ENCODE measurements at places on chromosomes 2 and 18. TPM values are rescaled to one million over a fixed set of nuclear protein-coding genes. Genes with fewer than 3 reads are reported as not detected.

GRCh38 chr2:191748528-191749180 is 70.7 kb downstream of the NABP1 start:
- no peak for DNase-seq

GRCh38 chr18:37272841-37273240 is 292.8 kb downstream of the CELF4 start:
- DNase-seq: no peak

- no peak for DNase-seq
Observed at GRCh38 chr2:170022692-170023091, 155.3 kb upstream of the MYO3B start.

DNA sequence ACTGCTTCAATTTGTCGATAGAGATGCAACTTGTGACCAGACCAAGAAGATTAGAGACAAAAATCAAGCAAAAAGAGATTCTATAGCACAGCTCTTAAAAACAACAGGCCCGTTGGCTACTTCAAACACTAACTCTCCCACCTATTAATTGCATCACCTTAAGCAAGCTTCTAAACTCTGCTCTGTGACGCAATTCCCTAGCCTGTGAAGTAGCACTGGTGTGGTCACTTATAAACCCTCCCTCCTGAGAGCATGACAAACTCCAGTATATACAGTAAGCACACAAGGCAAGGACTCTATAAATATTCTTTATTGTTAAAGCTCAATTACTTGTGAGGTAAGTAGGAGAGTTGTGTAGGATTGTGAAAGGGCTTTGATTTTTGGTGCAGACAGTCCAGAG is 72.3 kb downstream of the CMPK2 start:
- no peak for DNase-seq

GRCh38 chr2:143553261-143553660 is 424.0 kb downstream of the ARHGAP15 start:
- DNase-seq: no peak

GRCh38 chr2:98347298-98348065 is 1.2 kb downstream of the CNGA3 start:
- no peak for DNase-seq

DNA sequence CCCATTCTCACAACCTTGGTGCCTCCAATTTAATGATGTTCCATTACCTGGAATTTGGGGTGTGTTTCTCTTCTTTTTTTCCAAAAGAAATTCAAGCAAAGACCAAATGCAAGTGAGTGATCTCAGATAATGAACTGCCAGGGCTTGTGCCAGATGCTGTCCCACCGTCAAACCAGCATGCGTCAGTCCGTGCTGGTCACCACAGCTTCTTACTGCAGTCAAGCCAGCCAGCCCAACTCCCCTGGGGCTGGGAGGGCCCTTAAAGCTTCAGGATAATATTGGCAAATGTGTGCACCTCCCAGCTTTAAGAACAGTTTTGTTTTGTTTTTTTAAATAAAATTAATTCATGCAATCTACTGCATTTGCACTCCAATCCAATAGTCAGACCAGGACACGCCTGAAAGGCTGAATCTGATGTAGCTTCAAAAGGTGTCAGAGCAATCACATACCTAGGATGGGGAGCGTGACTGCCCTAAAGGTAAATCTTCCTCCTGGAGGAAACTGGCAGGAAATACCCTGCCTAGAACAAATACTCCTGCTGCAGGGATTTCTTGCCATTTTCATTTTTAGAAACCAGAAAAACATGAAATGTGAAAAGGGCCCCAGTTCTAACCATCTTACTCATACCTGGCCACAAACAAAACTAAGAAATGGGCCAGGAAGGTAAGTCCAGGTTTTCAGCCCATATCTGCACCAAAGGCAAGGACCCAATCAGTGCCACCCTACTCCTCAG is 26.8 kb upstream of the SP3 start:
- peak; percentile 67 for DNase-seq

DNA sequence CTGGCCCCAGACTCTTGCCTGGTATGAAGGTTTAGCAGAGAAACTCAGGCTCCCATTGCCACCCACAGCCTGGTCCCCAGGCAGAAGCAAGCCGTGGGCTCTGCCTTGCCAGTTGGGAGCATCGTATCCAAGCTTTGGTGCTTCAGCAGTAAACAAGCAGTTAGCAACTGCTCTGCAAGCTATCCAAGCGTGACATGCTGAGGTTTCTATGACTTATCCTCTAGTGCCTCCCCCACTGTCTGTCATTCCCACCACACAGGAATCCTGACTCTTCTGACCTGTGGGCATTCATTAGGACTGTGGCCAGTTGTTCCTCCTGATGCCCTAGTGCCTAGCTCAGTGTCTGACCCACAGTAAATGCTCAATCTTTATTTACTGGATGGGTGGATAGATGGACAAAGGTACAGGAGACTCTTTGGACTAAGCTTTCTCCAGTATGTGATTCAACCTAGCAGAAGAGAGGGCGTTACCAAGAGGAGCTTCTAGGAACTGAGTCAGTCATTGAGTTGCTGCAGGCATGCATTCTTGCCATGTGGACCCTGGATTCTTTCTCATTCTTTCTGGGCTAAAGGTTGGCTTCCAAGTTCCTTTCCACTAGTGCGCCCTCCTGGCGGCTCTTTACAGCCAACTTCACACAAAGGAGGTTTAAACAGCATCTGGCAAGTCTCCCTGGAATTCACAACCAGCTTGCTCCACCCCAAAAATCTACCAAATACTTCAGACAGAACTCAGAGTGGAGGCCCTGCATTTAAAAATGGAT is 40.6 kb upstream of the MRPL19 start:
- no peak for DNase-seq

Gene FAM237A
- polyA plus RNA-seq: not detected
